A172 (cell line): ENCODE measurements at places on chromosomes 4 and X. TPM values are rescaled to one million over a fixed set of nuclear protein-coding genes. Genes with fewer than 3 reads are reported as not detected.
A peak's percentile ranks its signal among the peaks of the same experiment; 100 is the strongest.

SLC7A11 gene
- total RNA-seq = 23.8 and 61.0 TPM in 2 replicates

GRCh38 chrX:1468250-1468772 is 15.6 kb upstream of the ASMTL start:
- DNase-seq = peak; percentile 95

DNA sequence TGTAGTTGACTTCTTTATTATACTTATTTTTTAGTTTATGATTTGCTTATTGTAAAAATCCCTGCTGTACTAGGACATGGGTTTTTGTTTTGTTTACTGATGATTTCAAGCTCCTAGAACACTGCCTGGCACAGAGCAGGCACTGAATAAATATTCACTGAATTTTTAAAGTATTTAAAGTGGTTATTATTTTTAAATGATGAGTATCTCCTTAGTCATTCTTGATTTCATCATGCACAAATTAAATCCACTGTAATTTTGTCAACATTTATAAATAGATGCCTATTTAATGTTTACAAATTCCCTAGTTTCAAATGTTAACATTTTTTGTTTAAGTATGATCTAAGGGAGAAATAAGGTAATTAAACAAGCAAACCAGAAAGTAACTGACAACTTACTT is 367.9 kb upstream of the SLIT2 start:
- no peak for DNase-seq

- no peak for DNase-seq
Observed at GRCh38 chrX:110683925-110684324, 111.7 kb downstream of the CHRDL1 start.

PCSK1N gene
- 15.3 and 16.5 TPM in 2 replicates for total RNA-seq

ZNF630 gene
- total RNA-seq = 2.7 and 3.5 TPM in 2 replicates

GRCh38 chrX:57227691-57228090 is 58.8 kb upstream of the FAAH2 start:
- DNase-seq = peak; percentile 2

TMEM144 gene
- total RNA-seq = 5.4 and 7.4 TPM in 2 replicates

GRCh38 chr4:3461515-3462291 is 1.4 kb upstream of the DOK7 start:
- peak; percentile 83 for DNase-seq

GRCh38 chr4:156886481-156886880 is 85.1 kb downstream of the PDGFC start:
- DNase-seq = no peak

- DNase-seq = no peak
Observed at GRCh38 chr4:75514949-75515612, 808 bp downstream of the THAP6 start.

IL2RG gene
- 0.22 and 1.4 TPM in 2 replicates for total RNA-seq
